T-helper 17 cell (primary cell): ENCODE measurements at places on chromosomes 1 and 21.

GRCh38 chr21:27513016-27513415, 546.1 kb upstream of the ADAMTS5 start:
- no peak for DNase-seq

DNA sequence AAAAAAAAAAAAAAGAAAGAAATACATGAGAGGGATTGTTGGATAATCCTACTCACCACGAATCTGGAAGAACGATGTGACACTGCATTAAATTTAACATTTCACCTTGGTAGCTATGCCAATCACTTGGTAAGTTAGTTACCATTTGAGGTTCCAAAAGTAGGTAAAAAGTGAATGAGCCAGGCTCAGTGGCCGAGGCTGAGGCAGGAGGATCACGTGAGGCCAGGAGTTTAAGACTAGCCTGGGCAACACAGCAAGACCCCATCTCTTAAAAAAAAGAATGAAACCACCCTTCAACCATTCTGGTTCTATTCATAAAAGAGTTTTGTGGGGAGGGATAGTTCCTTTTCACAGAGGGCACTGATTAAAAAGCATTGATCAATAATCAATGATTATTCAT, 133.6 kb downstream of the ADSS2 start:
- no peak for DNase-seq

DNA sequence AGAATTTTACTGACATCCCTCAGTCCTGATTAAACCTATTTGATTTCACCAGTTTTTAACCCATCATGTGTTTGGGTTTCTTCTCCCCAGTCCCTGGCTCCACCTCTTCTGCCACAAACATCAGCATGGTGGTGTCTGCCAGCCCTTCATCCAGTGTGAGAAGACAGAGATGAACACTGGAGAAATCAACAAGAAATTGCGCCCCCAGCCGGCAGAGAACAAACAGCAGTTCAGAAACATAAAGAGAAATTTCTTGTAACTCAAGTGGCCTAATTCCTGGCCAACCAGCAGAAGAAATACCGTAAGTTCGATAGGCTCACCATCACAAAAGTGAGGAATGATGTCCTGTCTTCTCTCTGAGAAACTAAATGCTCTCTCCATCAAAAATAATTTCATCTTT, 18.3 kb downstream of the S100A11 start:
- no peak for DNase-seq

- DNase-seq = no peak
Measured at GRCh38 chr1:197234581-197234980, 33.5 kb upstream of the CRB1 start.

- no peak for DNase-seq
Measured at GRCh38 chr1:187384504-187384903, 555.8 kb downstream of the PLA2G4A start.

DNA sequence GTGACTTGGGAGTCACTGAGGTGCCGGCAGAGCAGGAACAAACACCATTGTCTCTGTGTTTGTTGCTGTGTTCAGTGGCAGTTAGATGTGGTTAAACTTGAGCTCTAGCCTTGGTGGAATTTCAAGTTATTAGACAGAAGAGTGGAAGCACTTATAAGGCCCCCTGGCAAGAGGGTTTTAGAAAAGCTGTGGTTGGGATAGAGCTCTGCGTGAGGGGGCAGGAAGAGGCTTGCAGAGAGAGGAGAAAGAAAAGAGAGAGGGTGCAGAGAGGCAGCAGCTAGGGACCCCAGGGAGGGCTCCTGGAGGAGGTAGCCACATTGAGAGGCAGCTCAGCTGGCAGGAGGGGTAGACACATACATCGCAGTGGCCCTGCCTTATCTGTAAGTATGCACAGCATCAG, 128.2 kb downstream of the GALNT2 start:
- DNase-seq = no peak

- DNase-seq = no peak
Measured at GRCh38 chr21:34844013-34844923, 175.5 kb downstream of the CLIC6 start.

- DNase-seq = no peak
Measured at GRCh38 chr1:2079396-2080085, 29.3 kb downstream of the PRKCZ start.

DNA sequence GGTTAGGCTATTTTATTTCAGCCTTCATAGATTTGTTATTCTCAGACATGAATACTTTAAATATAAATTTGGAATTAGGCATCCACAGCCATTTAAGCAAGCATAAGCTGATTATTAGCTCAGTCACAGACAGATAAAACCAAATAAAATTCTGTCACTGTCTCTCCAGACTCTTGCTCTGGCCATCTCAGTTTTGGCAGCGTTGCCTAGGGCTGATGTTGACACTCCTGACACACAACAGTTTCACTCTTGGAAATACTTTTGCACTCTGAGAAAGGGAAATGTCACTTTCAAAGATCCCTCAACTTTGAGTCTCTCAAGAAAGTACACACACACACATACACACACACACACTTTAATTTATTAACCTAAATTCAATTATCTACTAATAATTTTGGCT, 372.7 kb downstream of the BRINP3 start:
- no peak for DNase-seq

- DNase-seq = no peak
Measured at GRCh38 chr1:6481820-6482219, 9.6 kb downstream of the PLEKHG5 start.

GRCh38 chr1:68049941-68050878, at the start of gene DIRAS3:
TSS of gene DIRAS3 (minus strand) at chr1:68050627. CDS start at chr1:68047297, 3,330 bp downstream.
- no peak for DNase-seq

GRCh38 chr1:58722967-58723366, 23.1 kb upstream of the MYSM1 start:
- DNase-seq = no peak
